Stimulated activated CD4-positive, alpha-beta T cell treated with anti-CD3 and anti-CD28 coated beads, Interleukin-12 subunit alpha, Interleukin-12 subunit beta, amount 100 ng/mL, for 24 hours (primary cell): ENCODE measurements at places on chromosomes 1 and 21.
A peak's percentile ranks its signal among the peaks of the same experiment; 100 is the strongest.

DNA sequence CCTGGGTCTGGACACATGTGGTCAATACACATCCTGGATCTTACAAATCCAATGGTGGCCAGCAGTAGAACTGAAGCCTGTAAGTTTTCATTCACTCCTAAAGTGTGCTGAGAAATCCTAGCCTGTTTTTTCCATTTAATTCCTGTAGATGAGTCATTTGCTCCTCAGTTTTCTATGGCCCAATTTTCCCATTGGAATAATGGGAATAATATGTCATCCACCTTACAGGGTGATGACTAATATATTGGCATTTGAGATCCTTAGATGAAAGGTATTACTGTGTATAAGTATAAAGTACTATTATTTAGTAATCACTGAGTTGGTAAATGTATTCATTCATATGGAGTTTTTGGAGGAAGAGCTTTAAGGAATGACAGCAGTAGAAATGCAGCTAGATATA is 89.7 kb upstream of the ADAR start:
- DNase-seq, result no peak

DNA sequence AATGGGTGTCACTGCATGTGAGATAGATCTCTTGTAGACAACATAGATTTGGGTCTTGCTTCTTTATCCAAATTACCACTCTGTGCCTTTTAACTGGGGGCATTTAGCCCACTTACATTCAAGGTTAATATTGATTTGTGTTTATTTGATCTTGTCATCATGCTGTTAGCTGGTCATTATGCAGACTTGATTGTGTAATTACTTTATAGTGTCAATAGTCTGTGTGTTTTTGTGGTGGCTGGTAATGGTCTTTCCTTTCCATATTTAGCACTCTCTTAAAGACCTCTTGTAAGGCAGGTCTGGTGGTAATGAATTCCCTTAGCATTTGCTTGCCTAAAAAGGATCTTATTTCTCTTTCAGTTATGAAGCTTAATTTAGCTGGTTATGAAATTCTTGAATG is 29.6 kb downstream of the ZNF691 start:
- DNase-seq, result no peak

- DNase-seq, result no peak
These were observed 30.0 kb downstream of the LRRC52 start for GRCh38 chr1:165573787-165574186.

DNA sequence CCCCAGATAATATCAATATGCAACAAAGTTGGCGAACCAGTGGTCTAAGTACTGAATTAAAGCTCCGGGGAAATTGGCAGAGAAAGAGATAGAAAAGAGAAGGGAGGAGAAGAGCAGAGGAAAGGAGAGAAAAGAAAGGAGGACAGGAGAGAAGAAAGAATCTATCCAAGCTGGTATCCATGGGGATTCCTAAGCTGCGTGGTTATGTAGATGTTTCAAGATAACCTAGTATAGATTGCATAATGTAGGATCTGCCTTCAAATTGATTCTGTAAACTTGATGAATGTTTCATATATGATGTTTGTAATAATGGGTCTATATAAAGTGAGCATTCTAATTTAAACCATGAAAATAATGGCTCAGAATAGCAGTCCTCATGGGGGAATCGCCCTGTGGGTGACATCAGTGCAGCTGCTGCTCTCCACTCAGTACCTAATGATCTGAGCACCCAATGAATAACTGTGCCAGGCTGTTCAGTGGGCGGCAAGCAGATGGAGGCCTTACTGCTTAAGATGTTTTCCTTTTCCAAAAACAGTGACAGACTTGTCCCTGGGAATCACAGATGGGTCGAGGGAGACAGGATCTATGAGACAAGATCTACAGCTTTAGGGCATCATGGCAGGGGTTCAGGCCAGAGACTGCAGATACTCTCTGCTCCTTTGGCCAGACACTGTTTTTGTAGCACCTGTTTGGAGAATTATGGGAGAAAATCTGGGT is 78.0 kb downstream of the LAMC2 start:
- DNase-seq, result no peak

DNA sequence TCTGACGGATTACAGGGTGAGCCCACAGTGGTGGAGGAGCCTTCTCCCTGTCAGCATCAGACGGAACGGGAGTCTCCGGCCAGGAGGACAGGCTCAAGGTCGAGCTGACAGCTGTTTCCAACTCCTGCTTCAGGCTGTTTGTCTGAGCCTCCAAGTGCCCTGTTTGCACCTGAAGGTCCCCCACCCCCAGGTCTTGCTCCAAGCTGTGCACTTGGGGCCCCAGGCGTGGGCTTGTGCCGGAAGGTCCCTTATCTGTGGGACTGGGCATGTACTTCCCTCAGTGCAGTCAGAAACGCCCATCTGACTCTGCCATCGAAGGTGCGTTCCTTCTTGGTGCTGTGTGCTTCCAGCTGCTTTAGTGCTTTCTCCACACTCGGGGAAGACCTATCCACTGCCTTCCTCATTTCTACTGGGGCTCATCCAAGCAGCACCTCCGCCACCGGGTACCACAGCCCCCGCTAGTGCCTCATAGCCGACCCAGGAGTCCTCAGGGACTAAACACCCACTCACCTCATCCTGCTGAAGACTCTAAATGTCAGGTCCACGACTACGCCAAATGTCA is 29.5 kb upstream of the CR2 start:
- DNase-seq, result no peak

GRCh38 chr1:172402878-172403569 is 17.5 kb upstream of the C1orf105 start:
- DNase-seq, result no peak

DNA sequence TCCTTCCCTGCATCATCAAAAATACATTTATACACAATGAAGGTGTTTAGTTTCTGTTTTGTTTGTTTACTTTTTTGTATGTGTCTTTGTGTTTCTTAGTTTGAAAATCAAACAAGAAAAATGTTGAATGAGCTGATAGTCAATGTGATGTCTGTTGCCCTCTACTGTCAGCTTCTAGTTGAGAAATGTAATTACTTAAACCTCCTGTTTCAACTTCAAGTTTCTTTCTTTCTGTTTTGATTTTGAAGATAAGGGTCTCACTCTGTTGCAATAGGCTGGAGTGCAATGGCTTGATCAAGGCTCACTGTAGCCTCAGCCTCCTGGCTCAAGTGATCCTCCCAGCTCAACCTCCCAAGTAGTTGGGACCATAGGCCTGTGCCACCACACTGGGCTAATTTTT is 37.5 kb downstream of the SPTA1 start:
- DNase-seq, result no peak

GRCh38 chr1:46062651-46063319 is 69.6 kb downstream of the PIK3R3 start:
- DNase-seq, result no peak

GRCh38 chr21:42527489-42528158 is 14.0 kb downstream of the SLC37A1 start:
- peak; percentile 12 for DNase-seq

DNA sequence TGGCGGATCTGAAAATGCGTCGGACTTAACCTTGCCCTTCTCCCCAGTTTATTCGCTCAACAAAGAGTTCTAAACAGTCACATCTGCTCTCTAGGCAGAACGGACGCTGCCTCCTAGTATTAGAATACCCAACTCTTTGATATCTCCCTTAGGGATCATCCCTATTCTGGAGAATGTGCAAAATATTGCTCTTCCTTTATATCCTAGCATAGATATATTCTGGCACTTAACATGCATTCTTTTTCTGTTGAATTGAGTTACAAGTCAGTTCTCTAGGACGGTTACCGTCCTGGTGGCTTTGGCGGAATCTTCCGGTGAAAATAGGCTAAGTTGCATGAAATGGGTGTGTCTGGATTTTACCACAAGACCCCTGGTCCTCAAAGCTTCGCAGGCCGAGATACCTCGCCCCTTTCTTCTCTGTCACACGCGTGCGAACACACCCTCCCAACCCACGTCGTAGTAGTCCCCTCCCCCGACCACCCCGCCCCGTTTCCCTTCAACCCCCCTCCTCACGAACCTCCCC is 501 bp upstream of the DNAJC6 start:
- DNase-seq, result no peak

DNA sequence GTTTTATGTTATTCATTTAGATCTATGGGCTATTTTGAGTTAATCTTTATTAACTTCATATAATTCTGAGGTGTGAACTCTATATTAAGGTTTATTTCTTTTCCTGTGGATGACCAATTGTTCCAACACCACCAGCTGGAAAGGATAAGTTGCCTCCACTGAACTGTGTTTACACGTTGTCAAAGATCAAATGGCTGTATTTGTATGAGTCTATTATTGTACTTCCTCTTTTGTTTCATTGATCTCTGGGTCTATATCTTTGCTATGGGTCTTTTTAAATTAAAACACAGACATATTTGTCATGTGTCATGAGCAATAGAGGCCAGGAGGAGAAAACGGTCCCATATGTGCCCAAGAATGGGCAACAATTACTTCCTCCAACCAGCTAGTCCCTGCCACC is 5.2 kb upstream of the MAB21L3 start:
- DNase-seq, result no peak

- DNase-seq, result no peak
These were observed 58.2 kb upstream of the LRRC8B start for GRCh38 chr1:89466307-89466930.

DNA sequence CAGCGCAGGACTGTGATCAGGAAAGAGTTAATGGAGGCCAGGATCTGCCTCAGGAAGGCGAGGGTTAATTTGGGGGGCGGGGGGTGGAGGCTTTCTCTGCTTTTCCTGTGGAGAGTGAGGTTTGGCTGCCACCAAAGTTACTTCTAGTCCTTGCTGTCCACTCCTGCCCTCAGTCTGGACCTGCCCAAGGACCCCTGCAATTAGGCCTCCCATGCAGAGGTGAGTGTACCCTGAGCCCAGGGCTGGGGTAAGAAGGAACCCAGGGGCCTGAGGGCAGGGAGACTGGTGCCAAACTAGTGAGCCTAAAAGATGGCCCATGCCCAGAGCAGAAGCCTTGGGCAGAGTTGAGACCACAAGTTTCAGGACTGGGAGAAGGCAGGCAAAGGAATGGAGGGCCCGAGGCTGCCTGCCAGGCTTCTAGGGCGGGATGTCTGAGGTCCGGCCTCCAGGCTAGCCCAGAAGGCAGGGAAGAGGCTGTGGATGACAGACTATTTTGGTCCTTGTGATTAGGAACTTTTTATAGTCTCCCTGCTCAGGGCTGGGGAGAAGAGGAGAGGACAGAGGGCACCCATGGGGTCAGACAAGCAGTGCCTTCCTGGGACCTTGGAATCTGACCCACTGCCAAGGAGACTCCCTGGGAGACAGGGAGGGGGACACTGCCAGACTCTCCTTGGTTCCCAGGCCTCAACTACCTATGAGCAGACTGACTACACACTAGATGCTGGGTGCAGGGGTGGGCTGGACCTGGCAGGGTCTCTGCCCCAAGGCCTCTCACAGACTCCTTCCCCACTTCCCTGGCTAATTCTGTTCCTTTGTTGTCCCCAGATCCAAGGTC is at the start of gene FAM110D:
FAM110D (plus strand) TSS at position 172 of the 835 bp plus-strand sequence. CDS start 2,213 bp downstream, outside the sequence.
- DNase-seq, result no peak

DNA sequence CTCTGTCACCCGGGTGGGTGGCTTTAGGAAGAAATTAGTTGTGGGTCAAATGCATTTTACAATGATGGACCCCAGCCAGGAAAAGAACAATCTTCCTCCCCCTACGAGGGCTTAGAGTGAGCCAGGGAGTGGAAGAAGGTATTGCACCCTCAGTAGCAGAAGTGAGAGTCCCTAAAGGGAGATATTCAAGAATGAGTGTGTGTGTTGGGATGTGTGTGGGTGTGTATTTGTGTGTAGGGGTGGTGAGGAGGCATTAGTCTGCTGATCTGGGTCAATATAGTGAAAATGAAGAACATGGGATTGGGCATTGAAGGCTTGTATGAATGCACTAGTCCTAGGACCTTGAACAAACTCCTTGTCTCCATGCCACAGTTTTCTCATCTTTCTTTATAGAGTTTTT is 85.2 kb upstream of the RUNX1 start:
- DNase-seq, result no peak

- no peak for DNase-seq
These were observed 217.7 kb downstream of the CRB1 start for GRCh38 chr1:197485790-197486189.

DNA sequence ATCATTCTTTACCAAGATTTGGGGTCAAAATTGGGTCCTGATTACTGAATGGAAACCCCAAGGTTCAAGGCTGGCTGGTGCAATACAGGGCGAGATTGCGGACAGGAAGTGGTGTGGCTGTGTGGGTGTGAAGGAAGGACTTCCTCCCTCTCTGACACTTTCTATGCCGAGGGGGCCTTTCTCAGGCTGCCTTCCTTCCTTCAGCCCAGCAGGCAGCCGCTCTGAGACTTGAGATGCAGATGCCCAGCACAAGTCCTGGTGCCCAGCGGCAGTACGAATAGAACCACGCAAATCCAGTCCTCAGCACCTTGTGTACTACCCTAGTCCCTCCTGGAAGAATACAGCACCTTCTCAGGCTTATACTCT is 16.3 kb downstream of the BATF3 start:
- no peak for DNase-seq

DNA sequence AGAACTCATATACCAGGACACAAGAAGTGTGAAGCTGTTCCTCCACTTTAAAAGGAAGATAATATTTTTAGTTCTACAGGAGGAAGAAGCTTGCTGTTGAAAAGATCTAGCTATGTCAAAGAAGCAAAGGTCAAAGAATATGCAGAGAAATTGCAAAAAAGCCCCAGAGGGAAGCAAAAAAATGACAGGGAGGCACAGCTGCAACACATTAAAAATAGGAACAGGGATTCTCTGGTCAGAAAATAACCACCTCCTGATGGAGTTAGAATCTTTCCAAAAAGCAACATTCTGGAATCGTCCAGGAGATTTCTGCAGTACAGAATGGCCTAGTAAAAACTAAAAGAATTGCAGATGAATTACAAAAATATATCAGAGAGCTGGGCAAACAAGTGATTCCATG is 238.9 kb upstream of the PRMT6 start:
- DNase-seq, result no peak

DNA sequence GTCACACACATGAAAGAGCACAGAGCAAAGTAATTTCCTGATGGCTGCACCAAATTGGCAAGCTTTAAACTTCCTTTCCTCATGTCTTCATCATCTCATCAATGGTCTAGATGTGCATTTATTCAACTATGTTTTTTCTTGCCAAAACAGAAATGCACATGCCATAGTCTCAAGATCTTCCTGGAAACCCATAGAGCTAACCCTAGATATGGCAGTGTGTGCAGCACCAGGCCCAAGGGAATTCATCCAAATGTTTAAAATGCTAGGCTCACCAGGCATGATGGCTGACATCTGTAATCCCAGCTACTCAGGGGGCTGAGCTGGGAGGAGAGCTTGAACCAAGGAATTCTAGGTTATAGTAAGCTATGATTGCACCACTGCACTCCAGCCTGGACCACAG is 31.2 kb upstream of the PALMD start:
- DNase-seq, result no peak

GRCh38 chr1:164755690-164756089 is 196.7 kb downstream of the PBX1 start:
- no peak for DNase-seq

DNA sequence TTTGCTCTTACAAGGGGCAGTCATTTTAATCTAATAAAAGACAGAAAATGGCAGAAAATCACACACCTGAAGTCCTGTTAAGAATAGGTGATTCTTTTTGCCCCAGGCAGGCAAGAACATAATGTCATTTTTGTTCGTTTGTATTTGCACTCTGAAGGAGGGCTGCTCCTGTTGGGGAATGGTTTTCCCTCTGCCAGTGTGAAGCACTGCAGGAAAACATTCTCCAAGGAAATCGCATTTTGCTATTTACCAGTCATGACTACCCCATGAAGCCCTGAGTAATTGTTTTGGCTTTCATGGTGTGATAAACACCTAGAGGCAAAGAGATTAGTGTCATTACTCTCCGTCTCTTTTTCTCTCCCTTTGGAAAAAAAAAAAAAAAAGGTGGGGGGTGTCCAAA is 345.5 kb downstream of the NTNG1 start:
- DNase-seq, result no peak

GRCh38 chr1:26274801-26275425 is 5.0 kb upstream of the SH3BGRL3 start:
- no peak for DNase-seq

GRCh38 chr21:14453339-14454015 is 70.5 kb upstream of the HSPA13 start:
- DNase-seq, result no peak
